ENCODE measurements at places on chromosomes 4 and X. TPM values are rescaled to one million over a fixed set of nuclear protein-coding genes. Genes with fewer than 3 reads are reported as not detected.

Gene TAF7L
- not detected for total RNA-seq

Gene GAK
- total RNA-seq: 170 TPM

Gene NEIL3
- not detected for total RNA-seq

Gene SLC4A4
- 2.7 TPM for total RNA-seq

- H3K27ac ChIP-seq: no peak overlapping the region
- H3K4me1 ChIP-seq: no peaks in the 10 kb centered on the region
- no peak for DNase-seq
These were observed 50.5 kb upstream of the NDST3 start for GRCh38 chr4:117983541-117984365.

- no peak overlapping the region for H3K4me3 ChIP-seq
- no peaks in the 10 kb centered on the region for H3K36me3 ChIP-seq
- DNase-seq: no peak
These were observed 47.0 kb downstream of the RBPJ start for GRCh38 chr4:26367811-26368210.

DNA sequence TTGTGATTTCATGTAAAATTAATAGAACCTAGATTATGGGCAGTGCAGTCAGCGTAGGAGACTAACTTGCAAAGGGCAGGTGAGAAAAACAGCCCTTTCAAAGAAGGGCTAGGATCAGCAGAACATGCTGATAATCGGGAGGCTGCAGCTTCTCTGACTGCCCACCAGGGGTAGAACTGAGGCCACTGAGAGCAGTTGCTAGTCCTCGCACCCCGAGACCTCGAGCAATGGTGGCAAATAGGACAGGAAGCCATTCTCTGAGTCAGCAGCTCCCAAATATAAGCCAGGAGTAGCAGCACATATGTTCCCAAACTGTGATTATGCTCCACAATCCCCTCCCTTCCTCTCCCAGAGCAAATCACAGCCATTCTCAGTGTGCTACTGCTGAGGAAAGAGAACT lies 186.5 kb downstream of the MSL3 start:
- peaks cover 3% of the 10 kb centered on the region for H3K27me3 ChIP-seq
- H3K27ac ChIP-seq: no peak overlapping the region
- no peak overlapping the region for H3K4me3 ChIP-seq
- no peaks in the 10 kb centered on the region for H3K36me3 ChIP-seq
- no peaks in the 10 kb centered on the region for H3K4me1 ChIP-seq

DNA sequence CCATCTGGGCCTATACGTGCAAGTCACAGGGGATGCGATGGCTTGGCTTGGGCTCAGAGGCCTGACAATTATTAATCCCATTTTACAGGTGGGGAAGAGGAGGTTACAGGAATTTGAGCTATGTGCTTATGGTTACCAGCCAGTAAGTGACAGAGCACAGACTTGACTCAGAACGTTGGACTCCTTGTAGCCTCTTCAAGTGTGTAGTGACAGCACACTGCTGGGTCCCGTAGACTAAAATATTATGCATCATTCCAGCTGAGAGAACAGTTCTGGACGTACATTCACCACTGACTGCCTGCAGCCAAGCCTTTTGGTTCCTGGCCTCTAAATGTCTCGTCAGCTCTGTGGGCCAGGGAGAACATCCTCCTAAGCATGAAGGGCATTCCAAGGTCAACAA lies 314.5 kb downstream of the GPAT3 start:
- H3K27me3 ChIP-seq: no peaks in the 10 kb centered on the region
- H3K36me3 ChIP-seq: no peaks in the 10 kb centered on the region
- H3K4me3 ChIP-seq: no peak overlapping the region
- no peak for DNase-seq

GRCh38 chrX:66872771-66873170 lies 233.9 kb upstream of the EDA2R start:
- DNase-seq: no peak
- no peaks in the 10 kb centered on the region for H3K4me1 ChIP-seq
- no peak overlapping the region for H3K27ac ChIP-seq
- H3K4me3 ChIP-seq: no peak overlapping the region
- no peaks in the 10 kb centered on the region for H3K36me3 ChIP-seq
- no peaks in the 10 kb centered on the region for H3K27me3 ChIP-seq

GRCh38 chrX:47900833-47901232 lies 64.1 kb downstream of the ZNF81 start:
- no peaks in the 10 kb centered on the region for H3K36me3 ChIP-seq
- DNase-seq: no peak
- no peaks in the 10 kb centered on the region for H3K4me1 ChIP-seq
- no peaks in the 10 kb centered on the region for H3K27me3 ChIP-seq

DNA sequence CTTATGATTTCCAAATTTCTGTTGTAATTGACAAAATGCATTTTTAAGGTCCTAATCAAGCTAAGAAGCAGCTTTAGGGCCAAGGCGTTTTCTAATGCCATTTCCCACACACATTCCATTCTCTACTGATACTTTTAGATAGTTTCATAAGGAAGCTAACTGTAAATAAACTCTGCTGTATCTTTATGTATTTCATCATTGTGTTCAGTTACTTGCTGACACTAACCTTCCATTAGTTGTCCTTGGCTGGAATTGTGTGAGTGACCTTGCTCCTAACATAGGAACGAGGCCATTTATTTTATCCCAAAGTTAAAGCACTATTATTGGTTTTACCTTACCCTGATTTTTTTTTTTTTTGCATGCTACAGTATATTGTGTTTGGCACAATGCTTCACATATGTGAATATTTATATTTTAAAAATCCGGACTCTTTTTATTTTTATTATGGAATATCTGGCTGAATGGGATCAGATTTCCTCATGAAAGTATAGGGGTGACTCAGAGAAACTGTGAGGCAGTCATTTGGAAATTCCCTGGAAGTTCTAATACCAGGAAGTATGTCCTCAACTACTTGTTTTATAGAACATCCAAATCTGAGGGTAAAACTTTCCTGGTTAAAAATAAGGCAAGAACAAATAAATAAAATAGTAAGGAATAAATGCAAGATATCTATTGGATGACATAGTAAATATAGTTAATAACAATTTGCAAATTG lies 62.7 kb upstream of the SORBS2 start:
- no peak overlapping the region for H3K4me3 ChIP-seq
- H3K27ac ChIP-seq: no peak overlapping the region
- DNase-seq: no peak
- H3K36me3 ChIP-seq: no peaks in the 10 kb centered on the region

- no peaks in the 10 kb centered on the region for H3K27me3 ChIP-seq
- no peak overlapping the region for H3K27ac ChIP-seq
- DNase-seq: no peak
- no peak overlapping the region for H3K4me3 ChIP-seq
These were observed 34.0 kb downstream of the ETDB start for GRCh38 chrX:135086197-135086854.

GRCh38 chrX:14228611-14229010 lies 198.9 kb upstream of the GEMIN8 start:
- H3K4me3 ChIP-seq: no peak overlapping the region
- no peaks in the 10 kb centered on the region for H3K27me3 ChIP-seq
- no peak overlapping the region for H3K27ac ChIP-seq
- H3K4me1 ChIP-seq: no peaks in the 10 kb centered on the region

- H3K36me3 ChIP-seq: no peaks in the 10 kb centered on the region
- no peaks in the 10 kb centered on the region for H3K4me1 ChIP-seq
- H3K27ac ChIP-seq: no peak overlapping the region
- DNase-seq: no peak
These were observed 509.6 kb upstream of the CT83 start for GRCh38 chrX:116972362-116972761.

DNA sequence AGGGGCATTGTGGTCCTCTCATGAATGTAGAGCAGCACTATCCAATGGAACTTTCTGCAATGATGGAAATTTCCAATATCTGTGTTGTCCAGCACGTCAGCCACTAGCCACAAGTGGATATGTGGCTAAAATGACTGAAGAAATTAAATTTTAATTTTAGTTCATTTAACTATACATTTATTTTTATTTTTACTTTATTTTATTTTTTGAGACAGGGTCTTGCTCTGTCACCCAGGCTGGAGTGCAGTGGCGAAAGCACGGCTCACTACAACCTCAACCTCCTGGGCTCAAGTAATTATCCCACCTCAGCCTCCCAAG lies 13.3 kb upstream of the RBBP7 start:
- no peaks in the 10 kb centered on the region for H3K4me1 ChIP-seq
- H3K27me3 ChIP-seq: no peaks in the 10 kb centered on the region
- H3K27ac ChIP-seq: no peak overlapping the region
- no peak overlapping the region for H3K4me3 ChIP-seq

Measured in naive thymus-derived CD4-positive, alpha-beta T cell (primary cell).